ENCODE measurements at places on chromosomes 12 and 14.

- DNase-seq, result no peak
These were observed 2.3 kb upstream of the CD69 start for GRCh38 chr12:9763025-9763424.

- DNase-seq, result no peak
These were observed 49.7 kb downstream of the MARK3 start for GRCh38 chr14:103434868-103435442.

DNA sequence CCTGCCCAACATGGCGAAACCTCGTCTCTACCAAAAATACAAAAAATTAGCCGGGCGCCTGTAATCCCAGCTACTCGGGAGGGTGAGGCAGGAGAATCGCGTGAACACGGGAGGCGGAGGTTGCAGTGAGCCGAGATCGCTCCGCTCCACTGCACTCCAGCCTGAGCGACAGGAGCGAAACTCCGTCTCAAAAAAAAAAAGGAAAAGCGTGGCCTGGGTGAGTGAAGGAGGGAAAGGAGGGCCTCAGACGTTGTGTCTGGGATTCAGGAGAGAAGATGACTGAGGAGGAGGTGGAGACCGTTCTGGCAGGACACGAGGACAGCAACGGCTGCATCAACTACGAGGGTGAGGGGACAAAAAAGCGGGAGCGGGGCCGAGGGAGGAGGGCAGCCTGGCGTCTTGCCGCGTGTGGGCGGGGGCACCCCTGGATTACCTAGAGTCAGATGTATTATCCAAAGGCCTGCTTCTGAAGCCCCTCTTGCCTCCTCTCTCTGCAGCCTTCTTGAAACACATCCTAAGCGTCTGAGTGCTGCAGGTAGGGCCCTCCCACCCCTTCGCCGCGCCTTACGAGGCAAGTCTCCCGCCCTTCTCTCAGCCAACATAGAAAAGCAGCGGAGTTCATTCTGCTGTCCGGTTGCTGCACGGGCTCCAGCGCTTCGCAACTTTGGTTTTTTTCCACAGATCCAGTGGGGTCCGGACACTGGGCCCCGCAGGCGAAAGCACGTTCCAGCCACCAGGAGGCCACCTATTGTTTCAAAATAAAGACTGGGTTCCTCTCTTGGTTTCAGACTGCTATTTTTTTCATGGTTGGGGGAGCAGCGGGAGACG lies 744 bp upstream of the MYL6 start:
- peak; percentile 75 for DNase-seq

DNA sequence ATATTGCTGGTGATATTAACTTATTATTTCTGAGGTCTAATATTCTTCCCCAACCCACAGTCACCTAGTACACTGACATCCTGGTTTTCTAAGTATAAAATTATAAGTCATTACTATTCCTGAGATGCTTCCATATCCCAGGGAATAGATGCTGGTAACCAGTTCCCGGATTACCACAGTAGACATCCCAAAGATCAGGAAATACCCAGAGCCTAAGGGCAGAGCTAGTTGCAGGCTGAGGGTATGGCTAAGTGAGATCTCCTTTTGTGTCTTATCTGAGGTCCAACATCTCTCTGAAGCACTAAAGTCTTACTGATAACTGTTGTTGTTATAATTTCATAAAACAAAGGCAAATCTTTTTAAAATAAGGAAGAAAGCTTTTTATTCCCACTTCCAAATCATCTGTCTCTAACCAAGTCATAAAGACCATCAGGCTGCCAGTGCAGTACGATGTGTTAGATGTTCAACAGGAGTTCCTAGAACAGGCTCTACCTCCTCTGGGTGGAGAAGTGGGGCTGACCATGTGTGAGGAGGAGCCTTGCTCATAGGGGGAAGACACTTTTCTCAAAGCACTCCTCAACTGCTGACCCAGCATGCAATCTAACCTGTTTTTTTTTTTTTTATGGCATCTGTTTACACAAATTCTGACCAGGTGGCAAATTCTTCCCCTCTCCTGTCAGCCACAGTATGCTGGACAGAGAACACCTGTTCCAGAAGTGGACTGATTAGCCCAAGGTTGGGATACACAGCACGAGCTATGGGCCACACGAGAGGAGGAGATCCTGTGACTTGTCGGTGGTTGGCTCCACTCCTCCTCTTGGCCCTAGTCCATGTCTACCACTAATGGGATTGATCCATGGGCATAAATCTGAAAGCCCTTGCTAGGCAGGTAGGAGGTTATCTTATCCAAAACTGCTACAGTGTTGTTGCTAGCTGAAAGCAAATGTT lies 16.1 kb upstream of the GRIP1 start:
- no peak for DNase-seq

DNA sequence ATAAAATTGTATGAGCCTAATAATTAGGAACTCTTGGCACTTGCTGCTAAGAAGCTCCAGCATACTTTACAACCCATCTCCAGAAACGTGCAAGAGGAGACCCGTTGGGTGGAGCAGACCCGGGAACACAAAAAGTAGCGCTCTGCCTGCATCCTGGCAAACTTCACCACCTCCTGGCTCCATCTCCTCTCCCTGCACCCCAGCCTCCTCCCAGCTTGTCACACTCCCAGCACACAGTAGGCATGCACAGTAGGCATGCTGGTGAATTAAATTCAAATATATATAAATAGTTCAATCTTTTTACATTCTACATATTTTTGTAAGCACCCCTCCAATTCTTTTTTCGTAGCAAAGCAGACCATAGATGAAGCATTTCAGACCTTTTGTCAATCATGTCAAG lies 1.2 kb downstream of the VSIG10 start:
- DNase-seq, result no peak

DNA sequence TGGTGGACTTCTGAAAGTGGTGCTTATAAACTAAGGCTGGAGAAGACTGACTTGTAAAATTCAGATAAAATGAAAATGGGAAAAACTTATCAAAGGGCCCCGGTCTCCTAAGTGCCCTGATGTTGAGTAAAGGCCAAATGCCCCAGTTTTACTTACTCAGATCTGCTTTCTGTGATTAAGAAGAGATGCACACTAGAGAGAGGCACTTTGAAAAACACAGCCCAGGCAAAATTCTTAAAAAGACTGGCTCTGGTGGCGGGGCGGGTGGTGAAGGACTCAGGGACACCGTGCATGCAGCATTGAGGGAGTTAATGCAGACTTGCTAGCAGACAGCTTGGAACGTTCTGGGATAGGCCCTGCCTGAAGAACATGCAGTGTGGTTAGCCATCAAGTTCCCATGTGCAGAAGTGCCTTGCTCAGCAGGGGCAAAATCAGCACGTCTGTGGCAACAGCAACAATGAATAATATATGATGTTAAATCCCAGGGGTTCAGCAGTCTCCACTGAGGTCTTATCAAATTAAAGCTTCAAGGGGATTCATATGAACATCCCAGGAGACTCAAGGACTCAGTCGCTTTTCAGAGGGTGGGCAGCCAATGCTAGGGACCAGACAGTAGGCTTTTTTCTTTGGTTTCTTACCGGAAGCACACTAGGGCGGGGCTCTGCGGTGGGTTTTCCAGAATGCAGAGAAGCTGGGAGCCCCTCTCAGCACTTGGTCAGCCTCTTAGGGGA lies 105.0 kb downstream of the DAD1 start:
- no peak for DNase-seq

GRCh38 chr14:90599339-90599738 lies 202.5 kb downstream of the CALM1 start:
- DNase-seq, result no peak

DNA sequence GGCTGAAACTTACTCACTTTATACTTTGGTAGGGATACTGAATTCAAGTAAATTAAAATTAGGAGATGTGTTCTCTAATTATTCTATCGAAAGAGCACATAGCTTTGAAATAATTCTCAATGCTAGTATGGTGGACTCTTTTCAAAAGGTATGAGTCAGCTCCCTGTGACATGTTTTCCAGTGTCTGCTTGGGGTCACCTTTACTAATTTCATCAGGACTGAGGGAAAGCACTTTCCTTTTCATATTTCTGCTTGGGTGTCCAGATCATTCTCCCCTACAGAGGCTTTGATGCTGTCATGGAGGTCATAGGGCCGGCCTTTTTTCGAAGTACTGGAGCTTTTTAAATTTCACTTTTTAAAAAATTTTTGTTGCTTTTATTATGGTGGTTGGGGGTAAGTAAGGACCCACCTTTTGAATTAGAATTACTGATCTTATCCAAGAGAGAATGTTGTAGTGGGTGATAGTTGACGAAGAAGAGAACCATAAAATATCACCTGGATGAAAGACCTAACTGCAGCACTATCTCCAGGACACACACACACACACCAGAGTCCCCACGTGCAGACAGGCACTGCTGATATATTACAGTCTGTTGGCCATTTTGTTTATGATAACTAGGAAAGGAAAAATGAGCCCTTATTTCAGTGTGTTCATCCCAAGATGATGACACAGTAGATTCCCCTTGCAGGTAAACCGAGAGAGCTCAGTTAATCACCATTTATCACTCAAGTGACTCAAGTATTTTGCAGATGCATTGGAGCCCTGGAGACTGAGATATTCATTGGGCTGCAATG lies 558.6 kb downstream of the DIO2 start:
- no peak for DNase-seq

- no peak for DNase-seq
These were observed 5.0 kb upstream of the CTDSP2 start for GRCh38 chr12:57851552-57851951.

- DNase-seq, result no peak
These were observed 1.1 kb downstream of the KDM5A start for GRCh38 chr12:388012-388411.

- peak; percentile 59 for DNase-seq
These were observed 1.9 kb downstream of the ATXN2 start for GRCh38 chr12:111596985-111597830.

GRCh38 chr14:44404036-44404435 lies 103.0 kb downstream of the FSCB start:
- no peak for DNase-seq
